Upper lobe of left lung (tissue), 6 donors: ENCODE measurements at places on chromosomes 1 and 21. TPM values are rescaled to one million over a fixed set of nuclear protein-coding genes. Genes with fewer than 3 reads are reported as not detected.

DNA sequence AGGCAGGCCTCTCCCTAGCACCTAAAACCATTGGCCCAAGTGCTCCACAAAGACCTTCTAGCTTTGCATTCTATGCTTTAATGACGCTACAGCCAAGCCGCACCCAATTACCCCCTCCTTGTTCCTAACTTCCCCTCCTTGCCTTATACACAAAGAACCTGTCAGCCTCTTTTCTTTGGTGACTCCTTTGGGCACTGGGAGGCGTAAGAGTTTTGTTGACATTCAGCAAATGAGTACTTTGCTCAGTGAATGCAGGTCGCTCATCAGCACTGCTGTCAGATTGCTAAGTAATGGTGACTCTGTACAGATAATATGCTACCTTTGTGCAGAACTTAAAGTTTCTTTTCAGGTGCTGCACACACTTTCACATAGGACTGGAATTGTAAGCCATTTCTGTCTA is 187.6 kb upstream of the FAM78B start:
- DNase-seq = no peak

GRCh38 chr1:36570478-36571060 is 87.9 kb upstream of the CSF3R start:
- DNase-seq = no peak

- DNase-seq = no peak
Observed at GRCh38 chr1:11204396-11205190, 15.4 kb downstream of the ANGPTL7 start.

- DNase-seq = no peak
Observed at GRCh38 chr1:181508486-181509165, 25.3 kb downstream of the CACNA1E start.

DNA sequence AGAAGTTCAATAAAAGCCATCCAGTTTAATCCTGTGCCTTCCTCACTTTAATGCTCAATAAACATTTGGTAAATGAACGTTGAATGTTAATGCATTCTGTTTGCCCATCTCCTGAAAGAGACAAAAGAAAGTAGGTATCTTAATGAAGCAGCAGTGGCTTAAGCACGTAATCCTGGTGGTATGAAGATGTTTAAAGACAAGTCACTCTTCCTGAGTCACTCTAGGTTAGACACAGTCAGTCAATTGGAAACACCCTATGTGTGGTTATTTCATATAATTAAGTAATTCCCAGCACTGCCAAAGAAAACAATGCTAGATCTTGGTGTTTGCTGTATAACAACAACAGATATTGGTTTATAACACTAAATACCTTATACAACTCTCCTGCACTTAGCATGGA is 334.0 kb upstream of the FMN2 start:
- DNase-seq = no peak

- no peak for DNase-seq
Observed at GRCh38 chr1:58883888-58884482, 100.1 kb upstream of the JUN start.

DNA sequence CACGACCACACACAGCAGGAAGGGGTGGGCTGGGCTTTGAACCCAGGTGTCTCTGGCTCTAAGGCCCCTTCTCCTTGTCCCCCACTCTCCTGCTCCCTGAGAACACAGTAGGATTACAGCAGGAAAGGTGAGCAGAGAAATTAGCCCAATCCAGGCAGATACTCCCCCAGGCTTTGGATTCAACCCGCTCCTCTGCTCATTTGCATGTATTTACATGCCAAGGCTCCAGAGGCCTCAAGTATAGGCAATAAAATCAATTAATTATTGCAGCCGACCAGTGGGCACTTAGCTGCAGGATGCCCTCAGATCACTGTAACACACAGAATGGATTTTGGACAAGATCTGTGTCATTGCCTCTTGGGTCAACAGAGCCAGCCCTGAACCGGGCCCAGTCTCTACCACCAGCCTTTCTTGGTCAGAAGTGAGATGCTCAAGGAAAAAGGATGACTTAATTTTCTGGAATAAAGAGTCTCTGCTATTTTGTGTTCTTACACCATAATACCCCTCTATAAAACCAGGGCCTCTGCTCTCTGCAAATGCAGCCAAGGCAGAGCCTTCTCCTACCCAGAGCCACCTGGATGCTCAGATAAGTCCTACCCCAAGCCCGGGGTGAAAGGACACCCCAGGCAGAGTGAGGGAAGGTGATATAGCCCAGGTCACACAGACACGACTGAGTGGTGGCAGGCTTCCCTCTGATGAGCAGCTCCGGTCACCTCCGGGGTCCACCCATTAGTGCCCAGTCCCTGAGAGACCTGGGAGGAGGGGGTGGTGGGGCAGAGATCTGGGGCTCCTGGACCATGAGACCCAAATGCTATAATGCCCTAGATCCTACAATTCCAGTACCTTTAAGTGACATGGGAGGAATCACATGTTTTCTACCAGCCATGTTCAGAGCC is 28.9 kb downstream of the MATN1 start:
- DNase-seq = no peak

DNA sequence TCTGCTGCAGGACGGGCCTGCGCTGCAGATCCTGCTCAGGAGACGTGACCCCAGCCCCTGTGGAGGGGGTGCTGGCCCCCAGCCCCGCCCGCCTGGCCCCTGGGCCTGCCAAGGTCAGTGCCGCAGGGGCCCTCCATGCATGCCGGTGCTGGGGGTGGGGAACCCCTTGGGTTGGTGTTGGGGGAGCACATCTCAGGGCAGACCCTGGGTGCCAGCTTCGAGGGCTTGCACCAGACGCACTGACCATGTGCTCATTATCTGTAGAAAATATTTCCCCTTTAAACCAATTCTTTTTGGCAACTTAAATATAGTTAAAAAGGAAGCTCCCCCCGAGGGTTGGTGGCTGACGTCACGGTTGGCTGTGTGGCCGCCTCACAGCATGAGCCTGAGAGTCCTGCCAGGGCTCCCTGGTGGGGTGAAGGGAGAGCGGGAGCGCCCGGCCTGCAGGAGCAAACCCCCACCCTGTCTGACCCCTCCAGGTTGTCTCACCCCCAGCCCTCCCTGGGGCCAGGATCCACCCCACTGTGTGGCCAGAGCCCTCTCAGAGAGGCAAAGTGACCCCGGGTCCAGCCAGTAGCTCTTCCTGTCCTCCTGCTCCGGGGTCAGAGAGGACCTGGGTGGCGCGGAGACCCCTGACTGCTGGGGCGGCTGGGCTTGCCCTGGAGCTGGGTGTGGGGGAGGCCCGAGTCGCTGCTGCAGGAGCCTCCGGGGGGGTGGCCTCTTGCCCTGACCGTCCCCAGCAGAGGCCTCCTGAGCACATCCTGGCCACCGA is 5.3 kb upstream of the PFKL start:
- no peak for DNase-seq

- DNase-seq = no peak
Observed at GRCh38 chr1:228852511-228853088, 117.3 kb downstream of the RHOU start.

The PLA2G2F gene
- not detected for total RNA-seq

The FABP3 gene
- 34.2 TPM for total RNA-seq

The IVL gene
- 0.46 TPM for total RNA-seq
